ENCODE measurements at places on chromosomes 12 and 14.

DNA sequence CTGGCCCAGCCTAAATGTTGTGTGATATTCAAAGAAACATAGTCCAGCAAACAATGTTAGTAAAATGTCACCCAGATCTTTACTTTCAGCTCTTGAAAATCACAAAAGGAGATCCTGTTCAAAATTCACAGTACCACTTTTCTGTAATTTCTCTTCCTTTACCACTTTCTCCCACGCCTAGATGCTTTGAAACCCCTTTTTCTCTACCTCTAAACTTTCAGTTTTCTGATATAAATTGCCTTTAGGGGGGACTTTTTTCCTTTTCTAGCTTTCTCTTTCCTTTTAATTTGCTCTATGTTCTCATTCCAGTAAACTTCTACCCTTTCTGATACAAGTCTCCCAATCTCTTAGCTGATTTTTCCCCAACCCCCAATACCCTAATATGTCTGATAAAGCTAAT, 101.8 kb downstream of the LMO3 start:
- DNase-seq, result no peak

GRCh38 chr12:90449611-90450010, 505.4 kb downstream of the CCER1 start:
- DNase-seq, result no peak

GRCh38 chr12:93836620-93837260, 159.6 kb downstream of the CRADD start:
- DNase-seq, result no peak

GRCh38 chr14:54754623-54755386, 147.8 kb downstream of the GCH1 start:
- DNase-seq, result no peak

GRCh38 chr12:14072987-14073386, 91.6 kb upstream of the GRIN2B start:
- no peak for DNase-seq

GRCh38 chr12:69421548-69421947, 48.6 kb upstream of the FRS2 start:
- DNase-seq, result no peak

DNA sequence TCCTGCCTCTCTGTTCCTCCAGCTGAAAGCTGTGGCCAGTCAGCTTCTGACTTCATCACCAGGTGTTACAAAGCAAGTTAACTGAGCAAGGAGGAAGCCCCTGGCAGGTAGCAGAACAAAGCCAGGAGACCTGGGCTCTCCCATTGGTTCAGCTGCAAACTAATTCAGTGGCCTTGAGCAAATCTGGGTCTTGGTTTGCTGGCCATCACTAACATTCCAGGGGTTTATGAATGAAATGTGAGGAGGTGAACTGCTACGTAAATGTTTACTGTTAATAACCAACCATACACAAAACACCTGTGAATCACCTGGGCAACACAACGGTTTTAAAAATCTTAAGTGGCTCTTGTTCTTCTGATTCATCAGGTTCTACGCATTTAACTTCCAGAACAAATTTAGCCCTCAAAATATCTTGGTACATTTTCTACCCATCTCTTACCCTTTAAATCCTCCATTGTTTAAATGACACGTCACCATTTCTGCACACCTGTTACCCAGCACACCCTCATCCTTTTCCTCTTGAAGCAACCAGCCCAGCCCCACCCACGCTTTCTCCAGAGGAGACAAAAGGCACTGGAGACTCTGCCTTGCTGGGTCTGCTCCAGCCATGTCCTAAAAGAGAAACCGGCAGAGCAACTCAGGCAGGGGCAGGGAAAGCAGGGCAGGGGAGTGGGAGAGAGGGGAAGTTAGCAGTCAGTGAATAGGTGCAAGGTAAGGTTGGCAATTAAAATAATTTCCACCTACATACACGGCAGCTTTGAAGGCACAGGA, 49.3 kb upstream of the TSPAN11 start:
- no peak for DNase-seq

DNA sequence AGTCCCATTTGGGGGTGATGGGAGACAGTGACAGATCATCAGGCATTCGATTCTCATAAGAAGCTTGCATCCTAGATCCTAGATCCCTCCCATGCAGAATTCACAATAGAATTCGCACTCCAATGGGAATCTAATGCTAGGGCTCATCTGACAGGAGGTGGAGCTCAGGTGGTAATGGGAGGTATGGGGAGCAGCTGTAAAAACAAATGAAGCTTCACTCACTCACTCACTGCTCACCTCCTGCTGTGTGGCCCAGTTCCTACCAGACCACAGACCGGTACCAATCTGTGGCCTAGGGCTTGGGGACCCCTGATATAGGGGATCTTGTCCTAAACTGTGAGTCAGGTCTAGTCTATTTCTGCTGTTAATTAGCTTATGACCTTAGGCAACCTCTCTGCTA, 40.1 kb upstream of the EPS8 start:
- no peak for DNase-seq

DNA sequence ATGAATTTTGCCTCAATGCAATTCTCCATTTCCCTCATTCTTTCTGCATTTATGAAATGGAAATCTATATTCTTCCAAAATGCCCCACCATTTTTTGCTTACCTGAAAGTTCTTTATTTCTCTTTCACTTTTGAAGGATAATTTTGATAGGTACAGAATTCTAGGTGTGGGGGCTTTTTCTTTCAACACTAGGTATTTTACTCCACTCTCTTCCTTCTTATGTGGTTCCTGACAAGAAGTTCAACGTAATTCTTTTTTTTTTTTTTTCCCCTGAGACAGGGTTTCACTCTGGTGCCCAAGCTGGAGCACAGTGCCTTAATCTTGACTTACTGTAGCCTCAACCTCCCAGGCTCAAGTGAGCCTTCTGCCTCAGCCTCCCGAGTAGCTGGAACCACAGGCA, 26.3 kb upstream of the OASL start:
- DNase-seq, result no peak

GRCh38 chr14:86799244-86799647, 1193.7 kb downstream of the GALC start:
- no peak for DNase-seq

- no peak for DNase-seq
Observed at GRCh38 chr14:73289729-73290128, 52.4 kb downstream of the PAPLN start.

DNA sequence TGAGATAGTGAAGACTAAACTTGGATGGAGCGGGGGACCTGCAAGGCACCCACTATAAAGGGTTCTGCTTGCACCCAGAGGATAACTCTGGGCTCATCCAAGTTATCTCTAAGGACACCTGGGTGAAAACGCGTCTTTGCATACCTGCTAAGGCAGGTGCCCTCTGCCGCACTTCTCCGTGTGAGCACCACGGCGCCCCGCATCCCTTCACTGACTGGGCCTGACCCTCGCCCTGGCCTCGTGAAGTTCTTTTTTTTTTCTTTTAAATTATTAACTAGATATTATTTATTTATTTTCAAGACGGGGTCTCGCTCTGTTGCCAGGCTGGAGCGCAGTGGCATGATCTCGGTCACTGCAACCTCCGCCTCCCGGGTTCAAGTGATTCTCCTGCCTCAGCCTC, 20.0 kb upstream of the APOF start:
- no peak for DNase-seq

DNA sequence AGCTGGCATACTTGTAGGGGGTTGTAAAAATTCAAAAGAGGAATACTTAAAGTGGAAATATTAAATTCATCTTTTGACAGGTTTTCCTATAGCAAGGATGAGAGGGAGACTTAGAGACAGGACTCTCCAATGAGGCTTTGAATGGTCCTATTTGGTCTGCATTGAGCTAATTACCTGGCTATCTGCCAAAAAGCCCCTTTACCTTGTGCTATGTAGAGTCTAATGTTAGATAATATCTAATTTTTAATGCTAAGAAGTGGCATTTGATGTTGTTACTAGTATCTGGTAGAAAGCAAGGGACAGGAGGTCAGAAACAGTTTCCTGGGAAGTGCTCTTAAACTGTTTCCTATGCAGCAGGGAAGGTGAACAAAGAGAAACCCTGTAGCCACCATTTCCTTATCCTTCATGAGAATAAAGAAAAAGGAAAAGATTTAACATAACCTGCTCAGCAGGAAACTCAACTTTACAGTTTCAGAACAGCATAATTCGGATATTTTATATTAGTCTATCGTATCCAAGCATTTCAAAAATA, 550.0 kb downstream of the SOX5 start:
- no peak for DNase-seq

DNA sequence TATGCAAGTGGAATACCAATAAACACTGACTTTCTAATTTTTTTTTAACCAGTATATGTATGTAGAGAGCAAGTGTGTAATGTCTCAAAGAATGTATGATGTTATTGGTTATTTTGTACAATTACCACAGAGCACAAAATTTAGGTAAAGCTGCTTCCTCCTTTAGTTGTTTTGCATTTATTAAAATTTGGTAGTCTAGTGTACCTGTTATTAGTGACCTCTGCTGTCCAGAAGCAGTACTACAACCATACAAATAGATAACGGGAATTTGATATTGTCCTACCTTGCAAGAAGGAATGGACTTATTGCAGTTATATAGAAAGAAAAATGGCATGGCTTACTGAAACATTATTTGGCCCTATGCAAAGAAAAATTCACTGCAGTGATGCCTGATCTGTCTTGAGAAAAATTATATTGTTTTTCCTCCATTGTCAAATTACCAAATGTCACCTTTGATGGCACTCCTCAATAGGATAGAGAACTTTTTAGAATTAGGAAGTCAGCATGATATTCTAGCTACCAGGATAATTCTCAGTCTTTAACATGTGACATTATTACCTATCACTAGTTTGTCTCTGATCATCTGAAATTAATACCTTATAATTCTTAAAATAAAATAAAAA, 153.9 kb upstream of the RMST start:
- DNase-seq, result no peak

DNA sequence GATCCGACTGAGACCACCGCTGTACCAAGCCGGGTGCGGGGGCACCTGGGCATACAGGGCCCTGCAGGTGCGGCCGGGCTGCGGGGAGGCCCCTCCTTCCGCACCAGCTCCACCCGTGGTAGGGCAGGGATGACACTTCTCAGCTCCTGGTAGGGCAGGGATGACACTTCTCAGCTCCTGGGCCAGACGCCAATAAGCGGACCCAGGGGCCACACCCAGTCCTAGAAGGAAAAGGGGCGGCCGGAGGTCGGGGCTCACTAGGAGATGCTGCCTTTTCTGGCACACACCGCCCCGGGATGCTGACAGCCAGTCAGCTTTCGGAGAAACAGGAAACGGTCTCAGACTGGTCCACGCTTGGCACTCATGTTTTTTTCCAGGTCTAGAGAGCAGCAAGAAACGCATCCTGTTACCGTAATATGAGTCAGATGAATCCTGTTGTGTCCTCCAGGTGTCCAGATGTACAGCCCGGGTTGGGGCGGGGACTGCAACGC, 34.8 kb downstream of the NFKBIA start:
- no peak for DNase-seq

GRCh38 chr12:128178565-128178964, 88.4 kb upstream of the TMEM132C start:
- DNase-seq, result no peak

GRCh38 chr12:47080725-47081502, 1.2 kb upstream of the AMIGO2 start:
- DNase-seq, result no peak

DNA sequence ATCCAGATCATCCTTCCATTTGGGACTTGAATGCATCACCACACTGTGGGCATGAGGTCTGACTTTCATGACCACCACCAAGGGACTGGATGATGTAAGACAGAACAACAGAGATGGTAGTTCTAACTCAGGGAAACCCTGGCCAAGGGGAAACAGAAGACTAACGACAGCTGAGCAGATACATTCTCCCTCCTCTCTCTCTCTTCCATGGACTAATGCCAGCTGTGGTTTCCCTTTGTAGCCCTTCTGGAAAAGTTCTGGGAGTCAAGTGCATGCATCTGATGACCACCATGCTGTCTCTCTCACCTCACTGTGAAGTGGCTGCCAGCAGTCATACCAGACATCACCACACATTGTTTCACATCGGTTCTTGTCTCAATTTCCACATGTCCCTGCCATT, 3.4 kb downstream of the TAS2R30 start:
- DNase-seq, result no peak

GRCh38 chr12:120247621-120248030, 17.9 kb downstream of the PXN start:
- no peak for DNase-seq

GRCh38 chr12:45050751-45051571, at the start of gene DBX2:
TSS of gene DBX2 (minus strand) at chr12:45051099. CDS start at chr12:45050927, 172 bp downstream.
- no peak for DNase-seq

- DNase-seq, result no peak
Observed at GRCh38 chr14:95317817-95318343, 1.8 kb downstream of the CLMN start.

DNA sequence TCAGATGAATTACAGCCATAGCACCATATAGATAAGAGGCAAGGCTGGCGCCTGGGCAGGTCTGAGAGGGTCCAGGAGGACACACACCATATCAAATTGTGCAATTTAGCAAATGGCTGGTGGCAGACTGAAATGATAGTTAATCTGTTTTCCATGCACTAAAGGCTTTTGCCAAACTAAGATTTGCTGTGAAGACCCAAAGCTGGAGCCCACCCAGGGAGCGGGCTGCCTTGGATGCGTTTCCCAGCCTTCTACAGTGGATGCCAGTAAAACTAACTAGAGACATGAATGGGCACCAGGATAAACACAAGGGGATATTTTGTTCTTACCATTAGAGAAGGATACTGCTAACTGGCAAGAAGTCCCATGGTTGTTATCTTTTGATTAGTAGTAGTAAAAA, 475.1 kb downstream of the DPF3 start:
- no peak for DNase-seq

DNA sequence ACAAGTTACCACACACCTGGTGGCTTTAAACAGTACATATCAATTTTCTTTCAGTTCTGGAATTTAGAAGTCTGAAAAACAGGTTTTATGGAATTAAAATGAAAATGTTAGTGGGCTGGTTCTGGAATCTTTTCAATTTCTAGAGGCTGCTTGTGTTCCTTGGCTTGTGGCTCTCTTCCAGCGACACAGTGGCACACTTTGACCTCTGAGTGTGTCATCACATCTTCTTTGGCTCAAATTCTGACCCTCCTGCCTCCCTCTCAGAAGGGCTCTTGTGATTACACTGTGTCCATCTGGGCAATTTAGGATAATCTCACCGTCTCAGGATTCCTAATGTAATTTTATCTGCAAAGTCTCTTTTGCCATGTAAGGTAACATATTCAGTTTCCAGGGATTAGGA, 170.0 kb downstream of the PLCZ1 start:
- no peak for DNase-seq

- DNase-seq, result no peak
Observed at GRCh38 chr14:50821510-50822464, 9.2 kb downstream of the NIN start.

DNA sequence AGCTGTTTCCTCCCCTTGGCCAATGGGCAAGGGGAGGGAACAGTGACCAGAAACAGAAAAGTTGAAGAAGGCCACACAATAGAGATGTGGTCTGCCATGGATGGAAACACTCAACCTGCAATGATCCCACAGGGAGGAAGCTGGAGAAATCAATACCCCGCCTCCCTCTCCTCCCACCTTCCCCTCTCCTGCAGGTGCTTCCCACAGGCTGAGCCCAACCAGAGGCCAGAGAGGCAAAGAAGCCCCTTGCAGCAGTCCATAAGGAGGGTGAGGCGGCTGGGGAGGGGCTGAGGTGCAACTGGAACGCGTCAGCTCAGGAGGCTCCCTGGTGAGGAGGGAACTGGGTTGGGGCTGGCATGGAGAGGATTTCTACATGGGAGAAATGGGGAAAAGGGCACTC, 84.0 kb downstream of the RNF34 start:
- no peak for DNase-seq

- DNase-seq, result no peak
Observed at GRCh38 chr12:28974166-28974565, 174.9 kb upstream of the FAR2 start.

GRCh38 chr12:101927999-101928398, 50.6 kb downstream of the DRAM1 start:
- no peak for DNase-seq

- no peak for DNase-seq
Observed at GRCh38 chr12:94977766-94978468, 25.6 kb downstream of the NDUFA12 start.
